Activated naive CD4-positive, alpha-beta T cell treated with anti-CD3 and anti-CD28 coated beads, Interleukin-2, amount 10 ng/mL, durations not matched to agents 7 days and 5 days (primary cell): ENCODE measurements at places on chromosomes 2 and 18.

DNA sequence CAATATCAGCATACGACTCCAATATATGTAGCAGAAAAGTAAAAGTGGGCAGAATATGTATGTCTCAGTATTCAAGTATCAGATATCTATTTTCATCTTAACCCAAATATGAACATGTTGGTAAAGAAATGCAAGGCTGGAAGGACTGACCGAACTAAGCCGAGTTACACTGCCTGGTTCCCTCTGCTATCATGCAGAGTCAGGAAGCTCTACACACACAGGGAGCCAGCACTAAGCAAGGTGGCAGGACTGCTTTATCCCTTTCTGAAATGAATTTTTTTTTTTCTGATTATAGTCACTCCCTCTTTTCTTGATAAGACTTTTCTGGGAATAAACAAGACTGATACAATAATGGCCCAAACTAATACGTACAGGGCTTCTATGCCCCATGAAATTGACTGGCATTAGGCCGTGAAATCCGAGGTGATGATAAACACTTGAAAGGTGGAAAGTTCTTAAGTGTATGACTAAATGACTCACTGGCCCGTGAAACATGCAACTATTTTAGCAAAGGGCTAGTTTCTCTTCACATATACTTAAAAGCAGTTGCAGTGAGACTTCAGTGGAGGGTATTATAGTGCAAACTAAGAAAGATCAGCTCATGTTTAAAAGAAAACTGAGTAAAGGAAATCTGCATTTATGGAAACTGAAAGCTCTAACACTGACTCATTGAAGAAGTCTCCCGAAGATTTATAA is 14.9 kb downstream of the DPP4 start:
- DNase-seq, result peak; percentile 42

GRCh38 chr2:47021301-47022009 is 105.8 kb upstream of the MCFD2 start:
- no peak for DNase-seq

DNA sequence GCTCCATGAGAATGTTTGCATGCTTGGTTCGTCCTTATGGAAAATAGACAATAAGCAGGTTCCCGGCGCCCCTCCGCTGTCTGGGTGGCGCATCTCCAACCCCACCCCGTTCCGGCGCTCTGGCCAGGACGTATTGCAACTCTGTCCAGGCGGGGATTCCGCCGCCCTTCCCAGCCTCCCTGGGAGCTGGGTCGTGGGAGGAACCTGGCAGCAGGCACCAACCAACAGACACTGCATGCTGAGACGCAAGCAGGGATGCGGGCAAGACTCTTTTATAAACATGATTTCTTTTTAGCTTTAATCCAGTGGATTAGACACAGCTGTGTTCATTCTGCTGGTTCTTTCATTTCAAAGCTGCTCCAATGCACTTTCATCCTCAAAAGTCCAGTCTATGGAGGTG is 240.2 kb downstream of the SH3BP4 start:
- DNase-seq, result no peak

DNA sequence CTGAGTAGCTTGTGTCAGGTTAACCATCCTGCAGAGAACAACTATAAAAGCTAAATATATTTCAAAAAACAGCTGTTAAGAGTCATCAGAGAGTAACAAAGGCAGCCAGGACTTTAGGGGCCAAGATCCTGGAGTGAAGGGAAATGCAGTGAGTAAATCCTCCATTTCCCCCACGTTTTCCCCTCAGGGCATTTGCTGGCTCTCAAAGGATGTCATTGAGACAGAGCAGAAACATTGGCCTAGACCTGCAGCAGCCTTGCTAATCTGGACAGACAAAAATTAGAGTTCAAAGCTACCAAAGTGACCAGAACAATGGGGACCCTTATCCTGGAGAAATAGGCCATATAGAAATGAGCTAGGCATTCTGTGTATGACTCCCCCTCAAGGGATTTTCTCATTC is 21.1 kb upstream of the KLHL29 start:
- DNase-seq, result no peak

DNA sequence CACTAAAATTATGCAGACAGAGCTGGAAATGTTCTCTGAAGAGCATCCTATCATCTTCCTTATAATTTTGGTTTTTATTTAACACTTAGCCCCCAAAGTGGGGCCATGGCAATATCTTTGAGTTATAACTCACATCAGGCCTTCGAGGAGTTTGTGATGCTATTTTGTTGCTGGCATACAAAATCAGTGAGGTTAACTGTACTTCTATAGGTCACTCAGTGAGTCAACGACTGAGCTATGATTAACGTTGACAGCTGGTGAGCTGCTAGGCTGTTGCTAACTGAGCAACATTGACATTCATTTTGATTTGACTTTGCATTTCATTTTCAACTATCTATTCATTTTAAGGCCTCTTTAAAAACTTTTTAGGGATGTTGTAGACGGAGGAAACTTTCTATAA is 50.0 kb downstream of the GPD2 start:
- no peak for DNase-seq

DNA sequence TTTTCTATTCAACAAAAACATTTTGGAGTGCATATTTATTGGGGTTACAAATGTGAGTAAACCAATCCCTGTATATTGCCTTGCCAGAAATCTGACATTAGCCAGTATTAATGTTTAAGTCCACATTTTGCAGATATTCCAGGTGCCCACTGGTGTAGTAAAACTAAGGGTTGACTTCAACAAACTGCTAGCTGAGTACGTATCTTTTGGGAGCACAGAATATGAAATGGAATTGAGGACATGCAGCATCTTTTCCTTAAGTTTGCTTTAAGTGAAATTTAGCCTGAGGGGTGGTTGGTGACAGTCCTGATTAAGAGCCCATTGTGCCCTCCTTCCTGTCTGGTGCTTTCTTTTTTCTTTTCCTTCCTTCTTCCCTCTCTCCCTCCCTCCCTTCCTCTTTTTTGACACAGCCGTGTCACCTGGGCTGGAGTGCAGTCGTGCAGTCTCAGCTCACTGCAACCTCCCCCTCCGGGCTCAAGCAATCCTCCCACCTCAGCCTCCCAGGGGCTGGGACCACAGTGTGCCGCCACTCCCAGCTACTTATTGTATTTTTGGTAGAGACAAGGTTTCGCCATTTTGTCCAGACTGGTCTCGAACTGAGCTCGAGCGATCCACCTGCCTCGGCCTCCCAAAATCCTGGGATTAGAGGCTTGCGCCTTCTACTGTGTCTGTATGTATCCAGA is 1.6 kb downstream of the NUP35 start:
- no peak for DNase-seq

GRCh38 chr2:72081451-72081850 is 66.2 kb downstream of the CYP26B1 start:
- no peak for DNase-seq

GRCh38 chr18:7737550-7737949 is 170.4 kb downstream of the PTPRM start:
- no peak for DNase-seq

DNA sequence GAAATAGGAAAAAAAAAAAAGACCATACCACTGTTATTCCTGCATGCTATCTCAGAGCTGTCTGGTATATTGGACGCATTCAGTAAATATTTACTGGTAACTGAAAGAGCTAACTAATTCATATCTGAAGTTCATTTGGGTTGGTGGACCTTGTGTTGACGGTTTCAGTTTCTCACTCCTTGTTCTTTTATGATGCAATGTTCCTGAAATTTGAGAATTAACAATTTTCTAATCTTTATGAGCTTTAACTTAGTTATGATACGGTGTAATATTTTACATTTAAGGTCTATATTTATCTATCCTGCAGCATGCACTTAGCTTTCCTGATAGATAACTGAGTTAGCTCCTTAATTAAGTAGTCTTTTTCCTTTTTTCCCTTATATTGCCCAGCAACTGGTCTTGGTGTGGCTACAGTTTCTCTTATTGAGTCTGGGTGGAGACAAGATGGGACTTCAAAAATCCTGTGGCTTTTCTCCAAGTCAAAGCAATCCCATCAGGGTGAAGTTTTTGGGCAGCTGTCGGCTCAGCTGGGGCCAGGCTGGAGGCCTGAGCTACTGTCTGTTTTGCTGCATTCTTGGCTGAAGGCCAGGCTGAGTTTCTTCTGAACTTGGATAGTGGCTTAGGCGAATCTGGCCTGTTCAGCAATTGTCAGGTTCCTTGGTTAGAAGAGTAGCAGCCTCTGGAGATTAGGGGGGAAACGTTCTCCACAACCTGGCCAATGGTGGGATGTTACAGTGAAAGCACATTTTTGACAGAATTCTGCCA is 78.4 kb upstream of the MEX3C start:
- DNase-seq, result no peak

DNA sequence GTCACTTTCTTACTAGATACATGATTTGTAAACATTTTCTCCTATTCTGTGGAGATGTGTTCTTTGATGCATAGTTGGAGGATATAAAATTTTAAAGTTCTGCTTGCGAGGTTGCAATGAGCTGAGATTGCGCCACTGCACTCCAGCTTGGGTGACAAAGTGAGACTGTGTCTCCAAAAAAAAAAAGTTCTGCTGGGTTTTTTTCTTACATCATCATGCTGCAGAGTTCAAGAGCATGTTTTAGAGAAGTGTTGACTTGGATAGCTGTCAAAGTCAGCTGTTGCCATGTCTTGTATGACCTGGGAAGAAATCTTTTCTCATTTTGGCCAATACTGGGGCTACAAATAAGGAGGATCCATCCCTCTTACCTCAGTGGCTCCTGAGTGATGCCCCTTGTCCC is 71.3 kb downstream of the UGGT1 start:
- no peak for DNase-seq

GRCh38 chr2:206098471-206098870 is 12.5 kb upstream of the INO80D start:
- DNase-seq, result no peak

- no peak for DNase-seq
Observed at GRCh38 chr2:63465633-63466032, 122.6 kb downstream of the WDPCP start.

GRCh38 chr2:2847209-2847676 is 516.2 kb upstream of the MYT1L start:
- no peak for DNase-seq

DNA sequence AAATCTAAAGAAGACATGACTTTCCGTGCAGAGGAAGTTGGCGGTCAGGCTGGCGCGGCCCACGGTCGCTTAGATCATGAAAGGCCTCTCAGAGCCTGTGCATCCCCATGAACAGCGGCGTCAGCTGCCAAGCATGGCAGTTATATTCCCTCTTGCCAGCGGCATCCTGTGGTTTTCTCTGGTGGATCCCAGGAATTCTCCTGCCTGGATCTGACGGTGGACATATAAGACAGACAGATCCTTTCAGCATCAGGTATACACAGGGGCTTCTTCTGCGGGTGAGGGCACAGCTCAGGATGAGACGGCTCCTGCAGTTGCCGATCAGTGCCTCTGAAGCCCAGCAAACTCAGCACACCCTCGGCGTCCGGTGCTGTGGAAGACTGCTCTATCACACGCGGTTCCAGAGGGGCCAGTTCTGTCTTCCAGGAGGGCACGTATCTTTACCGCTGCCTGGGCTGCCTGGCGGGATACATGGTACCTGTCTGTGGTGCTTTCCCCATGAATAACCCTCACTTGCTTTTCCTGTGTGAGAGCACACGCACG is 157.8 kb downstream of the LDLRAD4 start:
- DNase-seq, result peak; percentile 47

DNA sequence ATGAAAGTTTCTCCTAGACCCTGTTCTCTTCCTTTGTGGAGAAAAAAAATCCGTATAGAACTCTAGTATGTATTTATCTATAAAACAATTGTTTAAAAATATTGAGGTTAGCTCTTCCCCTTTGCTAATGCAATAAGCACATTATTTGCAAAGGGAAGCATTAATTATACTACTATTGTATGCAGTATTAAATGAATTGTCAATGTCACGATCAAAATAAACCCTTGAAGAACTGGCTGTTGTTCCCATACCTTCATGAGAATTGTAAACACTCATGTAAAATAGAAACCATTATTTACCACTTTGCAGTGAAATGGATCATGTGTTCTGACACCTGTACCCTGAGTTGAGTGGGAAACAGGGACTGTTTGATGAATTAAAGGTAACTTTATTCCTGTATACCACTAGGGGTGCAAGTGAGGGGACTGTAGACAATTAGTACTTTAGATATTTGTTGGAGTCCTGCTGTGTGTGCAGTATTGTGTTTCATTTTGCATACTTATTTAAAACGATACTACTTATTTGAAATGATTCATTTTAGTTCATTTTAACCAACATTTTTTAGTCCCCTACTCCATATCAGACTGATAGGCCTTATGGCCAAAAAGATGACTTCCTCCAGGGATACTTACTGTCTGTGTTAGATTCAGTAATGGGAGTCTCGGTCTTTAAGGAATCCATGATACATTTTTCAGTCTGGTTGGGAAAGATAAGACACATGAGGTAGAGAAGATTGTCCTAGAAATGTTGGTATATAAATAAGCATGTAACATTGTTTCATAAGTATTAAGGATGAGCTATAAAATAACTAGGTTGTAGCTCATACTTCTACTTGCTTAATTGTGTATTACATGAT is 7.9 kb downstream of the PKP4 start:
- no peak for DNase-seq

- no peak for DNase-seq
Observed at GRCh38 chr2:133518700-133519344, 49.4 kb downstream of the NCKAP5 start.

- DNase-seq, result no peak
Observed at GRCh38 chr2:148512501-148512900, 132.1 kb upstream of the EPC2 start.

DNA sequence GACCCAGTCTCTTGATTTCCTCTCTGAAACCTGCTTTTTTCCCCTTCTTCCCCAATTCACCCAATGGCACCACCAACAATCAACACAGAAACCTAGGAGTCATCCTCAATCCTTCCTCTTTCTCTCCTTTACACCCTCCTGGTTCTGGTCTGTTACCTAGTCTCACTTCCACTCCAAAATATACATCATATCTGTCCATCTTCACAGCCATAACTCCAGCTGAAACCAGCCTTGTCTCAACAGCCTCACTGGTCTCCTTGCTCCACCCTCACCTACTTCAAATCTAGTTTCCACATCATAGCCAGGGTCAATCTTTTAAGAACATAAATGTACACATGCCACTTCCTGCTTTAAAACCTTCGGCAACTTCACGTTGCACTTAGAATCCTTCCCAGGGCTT is 11.8 kb upstream of the TWSG1 start:
- DNase-seq, result no peak

DNA sequence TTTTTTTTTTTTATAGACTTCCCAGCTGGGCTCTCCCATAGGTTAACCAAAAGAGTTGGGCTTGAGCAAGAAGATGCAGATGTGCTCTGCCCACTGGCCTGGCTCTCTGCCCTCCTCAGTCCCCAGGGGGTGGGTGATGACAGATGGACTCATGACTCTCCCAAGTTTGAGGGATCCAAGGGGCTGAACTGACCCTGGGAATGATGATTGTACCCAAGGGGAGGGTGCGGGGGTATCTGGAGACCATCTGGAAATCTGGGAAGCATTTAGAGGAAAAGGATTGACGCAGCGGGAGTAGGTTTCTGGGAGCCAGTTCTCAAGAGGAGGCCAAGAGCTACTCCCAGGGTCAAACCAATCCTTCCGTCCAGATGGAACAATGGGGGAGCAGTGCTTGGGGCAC is 330.8 kb downstream of the CYP26B1 start:
- no peak for DNase-seq

DNA sequence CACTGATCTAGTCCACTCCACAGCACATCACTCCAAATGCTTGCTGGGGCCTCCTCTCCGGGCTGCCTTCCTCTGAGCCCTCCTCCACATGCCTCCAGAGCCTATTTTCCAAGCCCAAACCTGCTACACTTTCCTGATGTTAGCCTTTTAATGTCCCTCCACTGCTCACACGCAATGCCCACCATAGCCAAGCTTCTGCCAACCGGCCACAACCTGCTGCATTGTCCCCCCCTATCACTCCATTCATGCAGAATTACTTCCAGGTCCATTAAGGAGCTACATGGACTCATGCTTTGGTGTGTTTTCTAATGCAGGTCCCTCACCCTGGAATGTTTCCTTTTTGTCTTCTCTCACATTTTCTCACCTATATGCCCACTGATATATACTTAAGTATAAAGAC is 129.3 kb downstream of the MARCHF4 start:
- DNase-seq, result no peak
